ENCODE measurements at places on chromosomes 4 and X.

DNA sequence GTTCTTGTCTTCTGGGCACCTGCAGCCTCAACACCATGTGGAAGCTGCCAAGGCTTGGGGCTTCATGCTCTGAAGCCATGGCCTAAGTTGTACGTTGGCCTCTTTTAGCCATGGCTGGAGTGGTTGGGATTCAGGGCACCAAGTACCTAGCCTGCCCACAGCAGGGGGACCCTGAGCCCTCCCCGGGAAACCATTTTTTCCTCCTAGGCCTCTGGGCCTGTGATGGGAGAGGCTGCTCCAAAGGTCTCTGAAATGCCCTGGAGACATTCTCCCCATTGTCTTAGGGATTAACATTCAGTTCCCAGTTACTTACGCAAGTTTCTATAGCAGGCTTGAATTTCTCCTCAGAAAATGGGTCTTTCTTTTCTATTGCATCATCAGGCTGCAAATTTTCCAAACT lies 269.3 kb downstream of the NAP1L3 start:
- DNase-seq = no peak

DNA sequence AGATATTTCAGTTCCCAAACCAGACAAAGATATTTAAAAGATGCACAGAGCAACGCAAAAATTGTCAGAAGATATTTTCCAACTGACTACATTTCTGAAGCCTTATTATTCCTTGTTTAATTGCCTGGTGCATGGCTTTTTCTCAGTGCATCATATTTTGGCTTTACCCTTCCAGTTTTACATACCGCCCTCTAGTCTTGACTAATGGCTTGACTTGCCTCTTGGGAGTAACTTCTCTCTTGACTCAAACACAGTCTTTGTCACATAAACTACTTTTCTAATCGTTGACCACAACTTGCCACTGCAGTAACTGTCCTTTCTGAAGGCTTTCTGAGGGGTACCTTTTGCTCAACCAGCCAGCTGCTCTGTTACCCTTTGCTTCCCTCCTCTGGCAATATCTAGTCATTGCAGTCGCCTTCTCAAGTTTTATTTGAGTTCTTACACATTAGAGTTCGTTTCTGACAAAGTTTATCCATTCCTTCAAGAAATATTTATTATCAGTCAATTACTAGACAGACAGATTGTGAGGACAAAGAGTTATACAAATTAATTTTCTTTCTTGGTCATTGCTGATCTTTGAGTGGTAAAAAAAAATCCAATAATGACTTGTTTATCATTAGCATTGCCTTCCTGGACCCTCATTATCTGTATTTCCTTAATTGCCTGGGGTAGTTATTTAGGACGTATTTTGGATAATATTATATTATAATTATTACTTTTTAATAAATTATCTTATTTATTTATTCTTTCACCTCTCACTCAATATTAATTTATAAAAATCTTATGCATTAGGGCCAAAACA lies 506.9 kb upstream of the PCDH10 start:
- peak; percentile 37 for DNase-seq

GRCh38 chr4:16721613-16722291 lies 176.7 kb downstream of the LDB2 start:
- DNase-seq = peak; percentile 43

DNA sequence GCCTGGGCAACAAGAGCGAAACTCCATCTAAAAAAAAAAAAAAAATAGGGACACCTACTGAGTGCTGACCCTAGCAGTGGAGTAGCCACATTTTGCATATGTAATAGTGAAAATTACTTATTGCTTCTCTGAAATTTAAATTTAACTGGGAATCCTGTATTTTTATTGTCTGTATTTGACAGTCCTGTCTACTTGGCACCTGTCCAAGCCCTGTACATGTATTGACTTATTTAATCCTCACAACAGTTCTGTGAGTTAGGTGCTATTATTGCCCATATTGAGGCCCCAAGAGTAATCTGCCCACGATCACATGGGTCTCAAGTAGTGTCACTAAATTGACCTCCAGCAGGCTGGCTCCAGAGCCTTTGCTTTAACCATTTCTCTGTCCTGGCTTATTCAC lies 81.6 kb downstream of the WDR19 start:
- DNase-seq = peak; percentile 12

- DNase-seq = no peak
Observed at GRCh38 chrX:43962636-43963035, 10.6 kb downstream of the NDP start.

DNA sequence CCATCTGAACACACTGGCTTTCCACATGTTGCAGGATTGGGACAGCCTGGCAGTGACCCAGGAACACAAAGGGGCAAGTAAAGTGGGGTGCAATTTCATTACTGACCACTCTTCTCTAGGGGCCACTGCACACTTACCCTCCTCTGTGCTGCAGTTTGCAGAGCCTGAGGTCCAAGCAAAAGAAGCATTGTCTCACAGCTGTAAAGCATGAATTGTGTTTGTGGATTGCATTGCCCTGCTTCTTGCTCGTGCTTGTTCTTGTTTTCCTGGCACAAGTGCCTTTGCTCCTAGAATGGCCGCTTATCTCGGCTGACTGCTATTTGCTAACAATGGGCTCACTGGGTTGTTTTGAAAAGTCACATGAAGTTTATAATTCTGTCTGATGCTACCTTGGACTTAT lies 209.1 kb upstream of the JADE1 start:
- DNase-seq = peak; percentile 34

GRCh38 chrX:49876750-49877149 lies 2.5 kb upstream of the USP27X start:
- peak; percentile 42 for DNase-seq

GRCh38 chrX:154121961-154122360 lies 22.1 kb upstream of the OPN1LW start:
- DNase-seq = peak; percentile 43

DNA sequence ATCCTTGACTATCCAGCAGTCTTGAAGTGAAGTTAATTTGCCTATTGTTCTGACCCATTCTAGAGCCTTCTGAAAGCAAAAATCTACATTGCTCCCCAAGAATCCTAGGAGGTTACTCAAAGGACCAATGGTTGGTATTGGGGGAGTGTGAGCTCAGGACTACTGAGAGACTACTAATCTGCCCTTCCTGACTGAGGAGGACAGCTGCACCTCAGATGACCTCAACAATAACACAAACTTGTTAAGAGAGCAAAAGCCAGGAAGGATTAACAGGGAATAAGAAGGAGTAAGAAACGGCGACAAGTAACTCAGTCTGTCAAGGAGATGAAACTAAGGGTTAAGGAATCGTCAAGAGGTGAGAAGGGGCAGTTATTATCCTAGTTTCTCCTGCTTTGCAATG lies 43.4 kb downstream of the IDS start:
- no peak for DNase-seq

DNA sequence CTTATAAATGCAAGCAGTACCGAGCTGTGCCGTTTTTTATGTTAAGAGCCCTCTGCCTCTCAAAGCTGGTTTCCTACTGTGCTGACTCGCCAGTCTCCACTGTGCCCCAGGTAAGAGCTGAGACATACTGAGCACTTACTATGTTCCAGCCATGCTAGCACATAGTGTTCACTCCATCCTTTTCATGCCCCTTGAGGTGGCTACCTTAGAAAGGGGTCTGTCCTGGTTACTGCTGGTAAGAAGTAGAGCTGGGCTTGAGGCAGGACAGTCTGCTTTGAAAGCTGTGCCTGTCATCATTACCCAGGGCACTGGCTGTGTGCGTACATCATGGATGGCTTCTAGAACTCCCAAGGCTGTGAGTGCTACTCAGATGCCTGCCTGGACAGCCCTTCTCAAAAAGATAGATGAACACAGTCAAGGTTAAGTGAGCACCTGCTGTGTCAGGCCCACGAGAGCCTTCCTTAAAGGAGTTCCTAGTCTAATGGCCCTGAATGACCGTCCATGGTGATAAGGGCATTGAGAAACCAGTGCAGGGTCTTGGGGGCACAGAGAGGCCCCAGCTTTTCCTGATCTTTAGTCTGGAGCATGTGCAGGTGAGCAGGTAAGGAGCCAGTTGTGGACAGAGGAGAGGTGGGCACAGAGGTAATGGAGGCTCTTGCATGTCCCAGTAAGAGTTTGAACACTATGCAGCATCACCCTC lies 1.6 kb downstream of the STK32B start:
- no peak for DNase-seq

GRCh38 chrX:23871905-23872546 lies 35.7 kb downstream of the APOO start:
- DNase-seq = no peak

- DNase-seq = no peak
Observed at GRCh38 chr4:72552447-72552846, 16.6 kb downstream of the ADAMTS3 start.

- DNase-seq = peak; percentile 23
Observed at GRCh38 chr4:101393256-101393655, 45.9 kb upstream of the PPP3CA start.

- DNase-seq = no peak
Observed at GRCh38 chr4:121030711-121031110, 41.6 kb downstream of the NDNF start.

- no peak for DNase-seq
Observed at GRCh38 chr4:60400593-60400992, 799.5 kb upstream of the ADGRL3 start.

DNA sequence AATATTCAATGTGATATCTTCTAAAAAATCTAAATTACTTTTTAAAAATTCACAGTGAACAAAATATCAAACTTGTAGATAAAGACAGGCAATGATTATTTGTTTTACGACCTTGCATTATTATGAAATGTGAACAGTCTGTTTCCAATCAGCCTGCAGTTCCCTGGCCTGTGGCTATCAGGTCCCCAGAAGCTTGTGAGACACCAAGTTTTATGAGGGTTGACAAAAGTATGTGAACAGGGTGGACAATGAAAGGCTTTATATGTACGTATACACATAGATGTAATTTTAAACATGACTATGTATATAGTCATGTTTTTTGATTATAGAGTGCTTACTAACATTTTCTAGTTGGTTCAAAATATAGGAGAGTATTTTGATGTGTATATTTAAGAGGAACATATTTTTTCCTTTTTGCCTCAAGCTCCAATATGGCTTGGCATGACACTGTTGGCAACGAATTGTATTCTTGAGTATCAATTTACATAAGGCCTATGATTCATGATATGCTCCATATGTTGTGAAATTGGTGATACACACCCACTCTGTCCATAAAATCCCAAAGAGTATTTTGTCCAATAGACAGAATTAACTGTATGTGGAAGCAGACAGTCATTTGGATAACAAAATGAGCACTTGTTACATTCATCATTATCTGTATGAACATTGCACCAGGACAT lies 55.7 kb downstream of the BTC start:
- DNase-seq = no peak

- no peak for DNase-seq
Observed at GRCh38 chr4:19844446-19844845, 407.3 kb upstream of the SLIT2 start.

DNA sequence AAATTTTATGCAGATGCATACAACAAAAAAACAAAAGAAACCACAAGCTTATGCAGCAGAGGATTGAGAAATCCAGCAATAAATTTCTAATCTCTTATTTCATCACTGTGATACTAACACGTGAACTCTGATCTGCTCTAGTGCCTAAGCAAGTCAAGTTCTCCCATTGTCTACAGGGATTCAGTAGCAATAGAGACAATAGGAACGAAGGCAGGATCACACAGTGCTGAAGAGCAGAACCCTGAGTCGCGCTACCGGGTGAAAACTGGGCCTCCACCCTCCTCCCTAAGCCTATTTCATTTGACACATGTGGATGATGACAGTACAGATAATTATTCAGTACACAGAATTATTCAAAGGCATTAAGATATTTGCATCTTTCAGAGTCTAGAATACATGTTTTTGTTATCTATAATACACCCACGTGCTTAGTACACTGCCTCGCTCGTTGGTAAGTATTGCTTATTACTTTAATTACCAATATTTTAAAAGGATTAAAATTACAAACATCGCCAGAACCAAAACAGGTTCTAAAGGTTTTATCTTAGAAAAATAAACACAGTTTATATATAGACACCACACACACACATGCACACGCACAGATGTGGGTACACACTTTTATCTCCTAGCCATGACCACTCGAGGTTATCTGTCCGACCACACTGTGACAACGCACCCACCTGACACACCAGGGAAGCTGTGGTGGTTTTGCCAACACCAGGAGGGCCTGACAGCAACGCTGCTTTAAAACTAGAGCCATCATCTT lies 60.1 kb downstream of the RFC1 start:
- DNase-seq = no peak

GRCh38 chr4:181998398-181999295 lies 244.6 kb upstream of the TENM3 start:
- no peak for DNase-seq

- no peak for DNase-seq
Observed at GRCh38 chrX:6227935-6228334, 732 bp downstream of the NLGN4X start.

DNA sequence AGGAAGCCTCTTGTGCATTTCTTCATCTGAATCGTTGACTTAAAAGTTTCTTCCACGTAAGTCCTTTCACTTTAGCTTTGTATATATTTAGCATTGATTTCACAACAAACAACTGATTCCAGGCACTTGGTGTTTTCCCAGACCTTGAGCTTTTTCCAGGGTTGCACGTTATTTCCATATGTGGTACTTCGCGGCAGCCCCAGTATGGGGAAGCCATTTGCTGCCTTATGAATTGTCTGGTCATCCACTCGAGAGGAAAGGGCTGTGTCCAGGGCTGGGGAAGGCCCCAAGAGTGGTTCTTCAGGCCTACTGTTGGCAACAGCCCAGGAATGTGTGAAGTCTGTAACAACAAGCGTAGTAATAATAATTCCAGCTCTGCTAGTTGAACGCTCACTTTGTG lies 2.8 kb upstream of the TLR8 start:
- no peak for DNase-seq

- no peak for DNase-seq
Observed at GRCh38 chr4:165635381-165635780, 237.7 kb upstream of the TLL1 start.

DNA sequence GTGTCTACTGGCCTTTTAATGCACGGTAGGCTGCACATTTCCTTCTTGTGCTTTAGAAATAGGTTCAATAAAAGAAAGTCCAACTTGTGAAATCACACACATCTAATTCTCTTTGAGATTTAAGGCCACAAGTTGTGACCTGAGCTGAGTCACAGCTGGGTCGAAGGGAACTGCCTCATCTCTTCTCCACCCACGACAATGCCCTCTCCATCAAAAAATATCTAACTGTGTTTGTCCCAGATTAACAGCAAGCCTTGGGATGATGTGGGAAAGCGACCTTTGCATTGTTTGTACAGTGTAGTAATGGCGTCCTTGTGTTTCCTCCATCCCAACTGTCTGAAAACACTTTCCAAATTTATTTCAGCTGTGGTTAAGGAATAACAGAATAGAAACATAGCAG lies 168.9 kb downstream of the AMELX start:
- peak; percentile 15 for DNase-seq

GRCh38 chrX:119007189-119007770 lies 32.9 kb downstream of the LONRF3 start:
- peak; percentile 6 for DNase-seq
